Motor neuron (in vitro differentiated cells): ENCODE measurements at places on chromosomes 4 and X.

- ATAC-seq: no peak
Measured at GRCh38 chrX:43702079-43702524, 46.0 kb downstream of the MAOA start.

DNA sequence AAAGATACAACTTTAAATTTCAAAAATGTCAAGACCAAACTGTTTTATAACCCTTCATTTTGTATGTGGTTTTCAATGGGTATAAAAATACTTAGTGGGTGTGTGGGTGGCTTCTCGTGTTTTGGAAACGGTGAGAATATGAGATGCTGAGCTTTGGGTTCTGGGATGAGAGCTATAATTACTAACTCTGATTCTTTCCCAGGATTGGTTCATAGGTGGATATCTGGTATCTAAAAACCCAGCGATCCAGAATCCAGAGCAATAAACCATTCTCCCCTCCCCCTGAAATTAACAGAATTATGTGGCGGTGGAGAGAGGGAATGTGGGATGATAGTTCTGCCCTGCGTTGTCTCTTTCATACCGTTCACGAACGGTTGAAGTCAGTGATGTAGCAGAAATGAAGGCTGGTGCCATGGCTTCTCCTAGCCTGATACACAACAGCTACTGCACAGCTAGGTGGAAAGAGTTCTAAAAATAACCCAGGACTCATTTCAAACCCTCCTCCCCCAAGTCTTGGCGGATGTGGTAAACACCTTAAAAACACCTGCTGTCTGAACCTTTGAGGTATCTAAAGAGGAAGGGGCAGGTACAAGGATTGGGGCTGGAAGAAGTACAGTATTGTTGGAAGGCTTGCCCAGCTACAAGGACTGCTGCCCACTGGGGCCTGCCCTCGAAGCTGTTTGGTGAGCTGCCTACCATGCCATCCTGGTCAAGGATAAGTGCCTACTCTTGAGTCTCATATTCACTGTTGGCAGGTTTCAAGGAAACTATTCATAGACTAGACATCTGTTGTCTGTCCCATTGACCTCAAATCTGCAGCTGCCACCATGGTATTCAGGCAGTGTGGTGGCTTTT is 44.5 kb downstream of the SEPTIN11 start:
- ATAC-seq: no peak

DNA sequence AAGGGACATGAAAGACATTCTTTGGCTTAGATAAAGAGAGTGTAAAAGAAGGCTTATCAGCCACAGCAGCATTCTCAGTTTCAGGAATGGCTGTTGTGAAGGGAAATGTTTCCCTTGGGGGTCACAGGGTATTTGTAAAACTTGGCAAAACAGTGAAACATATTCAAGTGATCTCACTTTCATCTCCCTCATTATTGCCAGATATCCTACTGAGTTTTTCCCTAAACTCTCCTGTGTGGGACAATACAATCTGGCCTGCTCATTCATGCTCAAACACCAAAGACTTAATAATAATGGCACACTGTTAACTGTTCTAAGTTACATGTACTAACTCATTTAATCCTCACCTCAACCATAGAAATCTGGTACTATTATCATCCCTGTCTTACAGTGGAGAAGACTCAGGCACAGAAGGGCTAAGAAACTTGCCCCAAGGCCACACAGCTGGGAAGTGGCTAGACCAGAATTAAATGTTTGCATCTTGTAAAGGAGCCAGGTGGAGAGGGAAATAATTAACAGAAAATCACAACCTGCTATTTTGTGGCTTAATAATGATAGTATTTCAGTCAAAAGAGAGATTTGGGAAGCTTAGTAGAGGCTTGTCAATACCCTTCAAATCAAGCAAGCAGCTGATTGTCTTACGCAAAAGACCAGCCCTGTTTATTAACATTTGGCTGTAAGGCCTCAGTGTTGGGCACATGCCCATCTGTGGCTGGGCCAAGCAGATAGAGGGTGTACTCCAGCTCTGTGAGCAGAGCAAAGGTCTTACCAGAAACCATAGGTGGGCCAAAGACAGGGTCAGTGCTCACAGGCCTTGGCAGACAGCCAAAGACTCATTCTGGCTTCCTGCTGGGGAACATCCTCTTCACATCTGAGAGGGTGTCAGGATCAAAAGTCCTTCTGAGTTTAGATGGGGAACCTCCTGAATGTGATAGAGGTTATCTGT is 17.3 kb downstream of the SMPX start:
- ATAC-seq: no peak

DNA sequence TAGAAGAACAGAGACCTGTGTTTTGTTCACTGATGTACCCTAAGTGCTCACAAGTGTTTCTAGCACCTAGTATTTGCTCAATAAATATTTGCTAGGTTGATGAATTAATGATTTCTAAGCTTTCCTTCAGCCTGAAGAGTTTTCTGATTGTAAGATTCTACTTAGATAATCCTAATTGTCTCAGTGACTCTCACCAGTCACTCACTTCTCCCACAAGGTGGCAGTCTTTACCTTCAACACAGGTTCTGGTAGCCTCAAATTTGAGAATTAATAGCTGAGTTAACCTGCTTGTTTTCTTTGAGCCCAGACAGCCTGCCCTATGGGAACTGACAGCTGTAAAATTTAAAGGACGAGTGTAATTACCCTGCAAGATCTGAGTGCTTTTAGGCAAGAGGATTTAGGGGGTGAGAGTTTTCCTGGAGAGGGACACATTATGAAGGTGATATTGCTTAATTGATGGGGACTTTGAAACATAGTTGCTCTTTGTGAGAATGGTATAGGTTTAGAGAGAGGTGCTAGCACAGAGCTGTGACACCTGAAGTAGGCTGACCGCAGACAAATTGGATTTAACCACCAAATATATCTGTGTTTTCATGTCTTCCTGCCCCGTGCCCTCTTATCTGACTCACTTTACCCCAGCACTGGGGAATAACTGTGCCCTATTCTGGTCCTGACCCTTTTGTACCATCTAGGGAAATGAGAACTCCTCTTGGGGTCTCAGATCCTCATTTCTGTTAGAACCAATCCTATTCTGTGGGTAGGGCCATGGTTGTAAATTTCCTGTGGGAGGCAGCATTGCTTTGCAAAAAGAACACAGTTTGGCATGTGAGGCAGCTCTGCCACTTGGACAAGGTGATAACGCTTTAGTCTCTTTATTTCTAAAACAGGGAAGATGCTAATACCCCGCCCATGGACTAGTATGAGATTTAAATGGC is 27.7 kb downstream of the CD38 start:
- peak; percentile 86 for ATAC-seq
